ENCODE measurements at places on chromosomes 3 and 15.

DNA sequence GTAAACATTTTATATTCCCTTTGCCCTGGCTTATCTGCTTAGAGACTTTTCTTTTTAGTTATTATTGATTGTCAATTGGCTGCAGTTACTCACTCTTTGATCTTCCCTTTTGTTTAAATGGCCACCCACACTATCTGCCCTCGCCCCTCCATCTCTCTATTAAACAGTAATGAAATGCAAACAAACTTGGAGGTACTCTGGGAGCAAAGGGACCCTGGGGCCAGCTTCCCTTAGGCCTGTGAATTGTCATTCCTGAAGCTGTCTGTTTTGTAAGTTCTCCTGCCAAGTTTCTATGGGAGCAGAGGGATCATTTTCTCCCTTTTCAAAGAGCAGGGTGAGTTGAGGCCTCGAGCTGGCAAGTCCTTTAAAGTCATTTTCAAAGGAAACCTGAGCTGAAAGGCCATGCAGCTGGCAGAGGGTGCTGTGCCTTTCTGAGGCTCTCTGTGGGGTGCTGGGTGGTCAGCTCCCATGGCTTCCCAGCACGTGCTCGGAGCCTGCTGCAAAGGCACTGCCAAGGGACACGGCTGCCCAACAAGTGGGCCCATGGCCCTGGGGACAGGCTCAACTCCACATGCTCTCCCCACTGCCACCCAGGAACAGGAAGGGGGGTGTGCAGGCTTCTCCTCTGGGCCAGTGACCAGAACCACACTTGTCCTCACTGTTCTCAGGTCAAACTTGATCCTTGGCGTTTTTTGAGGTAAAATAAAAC is 17.4 kb upstream of the RTP2 start:
- no peak for DNase-seq

DNA sequence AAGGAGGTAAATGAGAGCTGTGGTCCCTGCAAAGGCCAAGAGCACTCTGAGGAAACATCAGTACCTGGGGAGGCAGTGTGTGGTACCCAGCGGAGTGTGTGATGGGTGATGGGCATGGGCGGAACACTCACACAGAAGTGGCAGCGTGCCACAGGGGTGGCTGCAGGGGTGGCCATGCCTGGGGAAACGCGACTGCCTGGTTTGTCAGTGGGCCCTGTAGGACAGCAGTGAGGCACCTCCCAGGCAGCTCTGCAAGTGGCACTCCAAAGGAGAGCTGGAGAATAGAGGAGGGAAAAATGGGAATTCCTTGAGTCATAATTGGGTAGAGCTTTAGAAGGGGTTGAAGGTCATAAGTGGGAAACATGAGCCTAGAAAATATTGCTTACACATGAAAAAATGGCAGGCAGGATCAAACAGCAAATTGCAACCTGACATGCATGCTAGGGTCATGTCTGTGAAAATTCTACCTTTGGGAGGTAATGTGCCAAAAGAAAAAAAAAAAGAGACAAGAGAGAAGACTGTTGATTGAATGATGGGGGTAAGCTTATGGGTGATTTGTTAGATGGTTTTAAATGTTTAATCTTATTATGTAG is 138.4 kb downstream of the RPLP1 start:
- no peak for DNase-seq

DNA sequence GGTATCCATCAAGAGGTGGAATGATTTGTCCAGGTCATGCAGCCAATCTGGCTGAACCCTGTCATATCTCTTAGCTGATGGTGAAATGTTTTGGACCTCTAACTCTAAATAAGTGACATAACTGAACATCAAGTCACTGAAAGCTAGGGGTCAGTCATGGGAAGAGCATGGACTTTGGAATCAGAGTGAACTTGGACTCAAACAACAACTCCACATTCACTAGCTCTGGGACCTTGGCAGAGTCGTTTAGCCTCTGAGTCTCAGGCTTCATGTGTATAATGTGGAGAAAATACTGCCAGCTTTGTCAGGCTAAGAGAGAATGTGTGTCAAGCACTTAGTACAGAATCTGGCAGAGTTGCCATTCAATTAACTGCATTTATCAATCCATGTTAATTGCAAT is 557.8 kb upstream of the CFAP20DC start:
- DNase-seq: no peak

DNA sequence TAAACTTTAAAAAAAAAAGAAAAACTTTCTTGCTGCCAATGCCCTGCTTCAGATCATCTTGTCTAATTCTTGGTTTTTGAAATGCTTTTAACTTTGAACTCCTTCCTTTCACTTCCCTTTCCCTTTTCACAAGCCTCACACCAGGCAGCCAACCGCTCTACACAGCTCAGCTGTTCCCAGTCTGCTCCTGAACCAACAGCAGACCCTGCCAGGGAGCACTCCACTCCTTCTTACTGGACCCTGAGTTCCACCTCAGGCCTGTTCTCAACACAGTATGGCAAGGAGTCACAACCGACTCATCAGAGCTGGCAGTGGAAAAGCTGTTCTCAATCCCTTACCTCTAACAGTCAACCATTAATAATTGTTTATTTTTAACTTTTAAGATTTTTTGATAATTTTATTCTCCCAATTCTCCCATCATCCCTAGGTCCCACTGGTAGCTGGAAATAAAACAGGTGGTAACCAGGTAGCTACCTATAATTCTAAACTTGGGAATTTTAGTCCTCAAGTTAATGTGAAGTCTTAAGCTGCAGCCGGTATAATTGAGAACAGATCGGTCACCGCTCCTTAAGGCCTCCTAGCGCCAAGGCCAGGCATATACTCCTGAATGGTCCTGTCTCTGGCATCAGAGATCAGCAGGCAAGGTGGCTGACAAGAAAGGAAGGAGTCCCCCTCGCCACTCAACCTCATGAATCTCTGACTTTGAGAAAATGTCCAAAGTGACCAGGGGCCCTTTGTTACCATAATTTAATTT is 43.9 kb downstream of the BOC start:
- no peak for DNase-seq

DNA sequence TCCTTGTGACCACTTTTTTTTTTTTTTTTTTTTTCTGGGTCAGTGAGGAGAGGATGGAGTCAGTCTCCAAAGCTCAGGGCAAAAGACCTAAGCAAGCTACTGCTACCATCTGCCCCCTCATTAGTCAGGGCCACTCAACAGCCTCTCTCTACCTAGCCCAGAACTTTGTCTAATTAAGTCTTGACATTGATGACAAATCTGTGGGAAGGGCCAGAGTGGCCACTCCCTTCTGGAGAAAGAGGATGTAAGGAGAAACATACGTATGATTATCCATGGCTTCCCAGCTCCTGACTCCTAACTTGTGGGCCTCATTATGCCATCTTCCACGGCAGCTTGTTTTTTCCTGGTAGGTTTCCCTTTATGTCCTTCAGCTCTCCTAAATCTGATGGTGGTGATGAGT is 37.9 kb downstream of the NR1I2 start:
- no peak for DNase-seq

- DNase-seq: no peak
Measured at GRCh38 chr3:101847328-101847727, 2.0 kb upstream of the NFKBIZ start.

DNA sequence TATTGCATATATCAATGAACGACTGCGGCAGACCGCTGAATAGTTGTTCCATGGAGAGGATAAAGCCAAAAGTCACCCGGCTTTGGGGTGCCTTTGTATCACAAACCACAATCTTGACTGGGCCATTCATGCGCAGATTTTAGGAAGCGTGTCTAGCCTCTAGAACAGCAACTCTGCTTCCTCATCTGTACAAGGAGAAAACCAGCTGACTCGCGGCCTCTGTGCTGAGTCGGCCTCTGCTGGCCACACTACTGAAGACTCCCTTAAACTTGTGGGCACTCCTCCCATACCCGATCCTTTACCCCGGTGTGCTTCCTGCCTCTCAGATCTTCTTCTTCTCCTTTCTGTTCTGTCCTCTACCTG is 872 bp downstream of the DLEC1 start:
- no peak for DNase-seq

DNA sequence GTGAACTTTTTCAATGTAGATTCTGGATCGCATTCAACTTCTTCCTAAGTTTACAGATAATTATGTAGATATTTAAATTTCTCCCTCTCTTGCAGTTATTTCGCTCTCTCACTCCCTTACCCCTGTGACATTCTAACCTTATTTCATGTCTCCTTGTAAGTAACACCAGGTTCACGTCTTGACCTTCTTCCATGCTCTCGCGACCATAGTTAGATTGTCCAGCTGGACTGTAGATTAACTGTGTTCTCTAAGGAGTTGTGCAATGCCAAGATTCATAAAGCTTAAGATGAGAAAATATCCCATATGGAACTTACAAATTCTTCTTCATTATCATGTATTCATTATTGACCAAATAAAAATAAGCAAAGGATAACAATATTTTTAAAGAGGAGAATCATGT is 430.5 kb downstream of the GABRG3 start:
- DNase-seq: no peak

GRCh38 chr3:127458696-127459604 is 131.6 kb downstream of the TPRA1 start:
- no peak for DNase-seq

DNA sequence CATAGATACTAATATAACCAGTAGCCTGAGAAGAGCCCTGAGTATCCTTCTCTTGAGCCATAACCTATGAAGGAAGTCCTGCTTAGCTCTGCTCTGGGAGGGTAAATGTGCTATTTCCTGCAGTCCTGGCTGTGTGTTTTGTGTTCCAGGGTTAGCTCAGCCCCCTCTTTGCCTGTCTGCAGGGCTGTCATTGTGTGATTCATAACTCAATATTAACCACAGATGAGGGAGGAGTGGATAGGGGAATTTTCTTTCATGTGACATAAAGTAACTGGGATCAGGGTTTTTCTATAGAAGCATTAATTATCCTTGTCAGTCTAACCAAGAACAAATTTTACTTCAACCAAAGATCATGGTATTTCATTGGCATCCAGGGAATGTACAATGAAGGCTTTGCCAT is 183.3 kb upstream of the ZBTB20 start:
- no peak for DNase-seq

GRCh38 chr3:128555098-128555825 is 62.3 kb upstream of the GATA2 start:
- DNase-seq: no peak

GRCh38 chr3:5568451-5568850 is 380.9 kb downstream of the EDEM1 start:
- no peak for DNase-seq

DNA sequence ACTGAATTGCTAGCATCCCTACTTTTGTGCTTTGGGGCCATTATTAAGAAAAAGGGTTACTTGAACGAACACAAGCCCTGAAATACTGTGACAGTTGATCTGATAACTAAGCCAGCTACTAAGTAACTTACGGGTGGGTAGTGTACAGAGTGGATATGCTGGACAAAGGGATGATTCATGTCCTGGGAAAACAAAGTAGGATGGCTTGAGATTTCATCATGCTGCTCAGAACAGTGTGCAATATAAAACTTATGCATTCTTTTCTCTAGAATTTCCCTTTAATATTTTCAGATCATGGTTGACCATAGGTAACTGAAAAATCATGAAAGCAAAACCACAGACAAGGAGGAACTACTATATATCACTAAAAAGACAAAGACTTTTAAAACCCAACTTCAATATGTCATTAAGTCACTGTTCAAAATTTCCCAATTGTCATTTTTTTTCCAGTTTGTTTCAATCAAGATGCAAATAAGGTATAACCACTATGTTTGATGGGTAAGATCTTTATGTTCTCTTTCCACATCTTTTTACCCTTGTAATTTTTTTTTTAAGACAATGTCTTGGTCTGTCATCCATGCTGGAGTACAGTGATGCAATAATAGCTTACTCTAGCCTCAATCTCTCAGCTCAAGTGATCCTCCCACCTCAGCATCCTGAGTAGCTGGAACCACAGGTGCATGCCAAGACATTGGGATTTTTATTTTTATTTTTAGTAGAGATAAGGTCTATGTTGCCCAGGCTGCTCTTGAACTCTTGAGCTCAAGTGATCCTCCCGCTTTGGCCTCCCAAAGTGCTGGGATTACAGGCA is 67.7 kb downstream of the IFT80 start:
- no peak for DNase-seq

DNA sequence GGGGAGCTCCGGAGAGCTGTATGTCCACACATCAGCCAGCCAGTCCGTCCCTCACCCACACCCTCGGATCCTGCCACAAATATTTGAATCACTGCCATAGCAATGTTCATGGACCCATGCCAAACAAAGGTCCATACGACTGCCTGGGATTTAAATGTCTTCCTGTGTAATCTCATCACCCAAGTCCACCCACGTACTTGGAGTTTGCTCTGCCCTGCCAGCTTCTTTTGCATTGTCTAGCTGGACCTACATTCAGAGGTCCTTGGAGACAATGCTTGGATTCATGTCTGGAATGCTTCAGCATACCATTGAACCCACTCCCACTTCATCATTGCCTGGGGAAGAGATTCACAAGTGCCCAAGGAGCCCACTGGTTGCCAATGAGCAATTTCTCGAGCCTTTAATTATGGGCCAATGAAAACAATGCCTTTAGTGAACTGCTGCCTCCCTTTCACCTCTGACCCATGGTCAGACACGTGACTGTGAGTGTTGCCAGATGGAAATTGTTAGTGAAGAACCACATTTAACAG is 90.4 kb upstream of the PHLDB2 start:
- no peak for DNase-seq

DNA sequence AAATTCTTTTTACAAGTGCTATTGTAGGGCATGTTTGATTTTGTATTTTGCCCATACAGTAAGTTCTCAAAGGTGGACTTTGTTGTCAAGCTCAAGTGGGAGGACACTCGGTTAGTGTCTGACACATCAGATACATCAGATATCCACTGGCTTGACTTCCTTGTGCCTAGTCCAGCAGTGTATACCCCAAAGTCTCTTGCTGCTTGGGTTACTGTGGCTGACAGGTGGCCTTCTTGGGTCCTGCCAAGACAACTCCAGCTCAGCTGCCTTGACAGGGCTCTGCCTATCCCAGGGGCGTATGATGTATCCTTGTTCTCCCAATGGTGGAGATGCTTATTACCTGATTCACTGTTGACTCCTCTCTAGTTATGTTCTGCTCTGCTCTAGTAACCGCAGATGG is 214.9 kb downstream of the CBLB start:
- no peak for DNase-seq

DNA sequence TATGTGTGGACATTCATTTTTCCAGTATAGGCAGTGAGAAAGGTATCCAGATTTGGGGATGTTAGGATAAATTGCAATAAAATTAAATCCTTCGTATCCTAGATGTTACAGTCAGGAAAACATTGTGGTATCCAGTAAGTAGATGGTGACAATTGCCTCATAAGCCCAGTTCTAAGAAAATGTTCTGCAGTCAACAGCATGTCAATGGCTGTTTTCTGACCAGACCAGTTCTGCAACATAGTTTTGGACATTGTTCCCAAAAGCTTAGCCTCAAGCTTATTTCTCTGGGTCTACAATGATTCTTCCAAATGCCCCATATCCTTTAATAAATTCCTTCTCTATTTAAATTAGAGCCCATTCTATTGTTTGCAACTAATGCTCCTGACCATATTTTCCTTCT is 480.7 kb downstream of the FHIT start:
- no peak for DNase-seq
